Diencephalon (tissue), 1 donor: ENCODE measurements at places on chromosomes 2 and 18. TPM values are rescaled to one million over a fixed set of nuclear protein-coding genes. Genes with fewer than 3 reads are reported as not detected.

CCL20 gene
- total RNA-seq = not detected

LYPD1 gene
- total RNA-seq = 77.0 TPM

CWC22 gene
- 27.2 TPM for total RNA-seq

MFF gene
- total RNA-seq = 115 TPM
